Stimulated activated CD4-positive, alpha-beta T cell treated with anti-CD3 and anti-CD28 coated beads, Interleukin-15, amount 100 ng/mL, for 48 hours (primary cell): ENCODE measurements at places on chromosomes 12 and 14.

GRCh38 chr14:78152201-78153063, 17.7 kb upstream of the NRXN3 start:
- DNase-seq: no peak

DNA sequence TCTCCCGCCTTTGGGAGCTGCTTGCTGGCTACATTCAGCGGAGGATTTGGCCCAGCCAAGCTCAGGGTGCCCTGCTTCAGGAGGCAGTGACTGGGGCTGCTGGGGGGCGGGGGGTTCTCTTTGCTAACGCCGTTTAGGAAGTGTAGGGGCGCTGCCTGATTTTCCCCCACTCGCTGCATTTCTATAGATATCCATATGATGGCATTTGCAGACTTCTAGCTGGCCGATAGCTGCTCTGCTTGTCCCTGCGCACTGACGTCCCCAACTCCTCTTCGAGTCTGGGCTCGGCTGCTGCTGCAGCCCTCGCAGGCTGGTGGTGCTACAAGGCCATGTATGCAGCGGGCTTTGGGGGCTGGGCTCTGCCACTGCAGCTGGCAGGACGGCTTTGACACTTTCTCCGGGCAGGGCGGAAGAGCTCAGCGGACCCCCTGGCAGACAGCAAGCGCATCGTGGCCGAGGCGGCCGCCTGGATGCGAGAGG, 3.1 kb downstream of the LRFN5 start:
- no peak for DNase-seq

DNA sequence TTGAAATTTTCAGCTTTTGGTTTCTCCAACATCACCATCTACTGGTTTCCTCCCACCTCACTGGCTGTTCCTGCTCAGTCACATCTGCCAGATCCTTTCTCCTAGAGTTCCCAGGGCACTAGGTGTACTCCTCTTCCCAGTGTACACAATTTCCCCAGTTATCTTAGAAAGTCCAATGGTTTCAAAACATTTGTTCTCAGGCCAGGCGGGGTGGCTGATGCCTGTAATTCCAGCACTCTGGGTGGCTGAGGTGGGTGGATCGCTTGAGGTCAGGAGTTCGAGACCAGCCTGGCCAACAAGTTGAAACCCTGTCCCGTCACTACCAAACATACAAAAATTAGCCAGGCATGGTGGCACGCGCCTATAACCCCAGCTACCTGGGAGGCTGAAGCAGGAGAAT, 60.7 kb downstream of the SPPL3 start:
- no peak for DNase-seq

GRCh38 chr12:106976668-106977067, 10.3 kb downstream of the MTERF2 start:
- DNase-seq: no peak

DNA sequence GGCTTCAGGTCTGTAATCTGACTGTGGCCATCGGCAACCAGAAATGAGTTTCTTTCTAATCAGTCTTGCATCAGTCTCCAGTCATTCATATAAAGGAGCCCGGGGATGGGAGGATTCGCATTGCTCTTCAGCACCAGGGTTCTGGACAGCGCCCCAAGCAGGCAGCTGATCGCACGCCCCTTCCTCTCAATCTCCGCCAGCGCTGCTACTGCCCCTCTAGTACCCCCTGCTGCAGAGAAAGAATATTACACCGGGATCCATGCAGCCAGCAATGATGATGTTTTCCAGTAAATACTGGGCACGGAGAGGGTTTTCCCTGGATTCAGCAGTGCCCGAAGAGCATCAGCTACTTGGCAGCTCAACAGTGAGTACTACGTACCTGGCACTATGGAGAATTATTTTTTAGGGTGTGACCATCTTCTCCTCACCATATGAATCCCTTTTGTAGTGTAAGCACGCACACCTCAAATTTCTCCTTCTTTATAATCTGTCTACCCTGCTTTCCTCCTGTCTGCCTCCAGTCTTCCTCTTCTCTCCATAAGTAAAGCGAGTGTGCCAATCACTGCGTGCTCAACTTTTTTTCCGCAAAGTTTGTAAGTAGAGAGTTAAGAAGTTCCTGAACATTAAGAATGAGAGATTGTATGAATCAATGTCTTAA, at the start of gene TPH2:
TPH2 (plus strand) TSS at position 118 of the 658 bp plus-strand sequence; CDS start at position 260, 142 bp downstream.
- peak; percentile 30 for DNase-seq

GRCh38 chr14:26984311-26985177, 386.7 kb upstream of the NOVA1 start:
- DNase-seq: no peak
